ENCODE measurements at places on chromosomes 11 and 22.

- DNase-seq = no peak
Observed at GRCh38 chr11:134202661-134203060, 21.1 kb downstream of the NCAPD3 start.

DNA sequence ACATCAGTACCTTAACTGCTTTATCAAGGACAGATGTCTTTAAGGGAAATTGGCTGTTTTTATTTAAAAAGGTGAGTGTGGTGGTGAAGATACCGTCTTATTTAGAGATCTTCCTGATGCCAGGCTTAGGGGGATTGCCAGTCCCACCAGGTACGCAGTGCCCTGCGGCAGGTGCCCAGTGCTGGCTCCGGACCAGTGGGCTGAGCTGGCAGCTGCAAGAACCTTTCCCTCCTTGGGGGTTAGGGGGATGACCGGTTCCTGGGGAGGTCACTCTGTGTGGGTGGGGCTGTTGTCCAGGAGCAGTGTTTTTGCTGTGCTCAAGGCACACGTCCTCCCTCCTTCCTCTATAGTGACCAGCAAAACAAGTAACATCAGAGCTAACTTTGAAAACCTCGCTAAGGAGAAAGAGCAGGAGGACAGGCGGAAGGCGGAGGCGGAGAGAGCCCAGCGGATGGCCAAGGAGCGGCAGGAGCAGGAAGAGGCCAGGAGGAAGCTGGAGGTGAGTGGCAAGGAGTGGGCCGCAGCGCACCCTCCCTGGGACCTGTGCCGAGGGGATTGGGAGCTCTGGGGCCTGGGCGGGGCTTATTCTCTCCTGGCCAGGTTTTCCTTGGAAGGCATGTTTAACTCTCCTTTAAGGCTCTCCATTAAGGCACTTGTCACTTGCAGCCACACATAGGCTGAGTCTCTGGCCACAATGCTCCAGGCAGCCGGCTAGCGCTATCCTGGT, 30.5 kb downstream of the CTTN start:
- DNase-seq = no peak

- DNase-seq = no peak
Observed at GRCh38 chr11:37788141-37788877, 1190.3 kb upstream of the RAG2 start.

DNA sequence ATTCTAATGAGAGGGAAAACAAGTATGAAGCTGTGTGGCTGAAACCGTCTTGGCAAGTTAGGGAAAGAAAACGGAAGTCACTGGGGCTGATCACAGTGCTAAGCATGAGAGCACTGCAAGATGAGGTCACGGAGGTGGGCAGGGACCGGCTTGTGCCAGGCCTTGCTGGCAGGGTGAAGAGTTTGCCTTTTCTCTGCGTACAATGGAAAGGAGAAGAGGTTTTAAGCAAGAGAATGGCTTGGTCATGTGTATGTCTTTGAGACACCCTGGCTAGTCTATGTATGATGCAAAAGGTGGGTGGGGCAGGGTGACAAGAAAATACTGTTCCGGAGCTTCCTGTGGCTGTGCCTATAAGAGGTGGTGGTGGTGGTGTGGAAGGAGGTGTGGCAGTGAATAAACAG, 567.9 kb downstream of the NTM start:
- DNase-seq = no peak

DNA sequence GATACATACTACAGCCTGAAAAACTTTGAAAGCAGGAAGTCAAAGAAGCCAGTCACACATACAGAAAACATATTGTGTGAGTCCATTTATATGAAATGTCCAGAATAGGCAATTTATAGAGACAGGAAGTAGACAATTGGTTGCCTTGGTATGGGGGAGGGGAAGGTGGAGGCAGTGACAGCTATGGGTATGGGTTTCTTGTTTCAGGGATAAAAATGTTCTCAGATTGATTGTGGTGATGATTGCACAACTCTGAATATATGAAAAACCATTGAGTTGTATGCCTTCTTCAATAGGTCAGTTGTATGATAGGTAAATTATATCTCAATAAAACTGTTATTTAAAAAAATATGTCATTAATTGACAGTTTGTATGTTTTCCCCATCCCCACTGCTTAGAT, 137.6 kb downstream of the SNX19 start:
- no peak for DNase-seq

GRCh38 chr11:12017243-12017678, 8.8 kb upstream of the DKK3 start:
- DNase-seq = no peak

DNA sequence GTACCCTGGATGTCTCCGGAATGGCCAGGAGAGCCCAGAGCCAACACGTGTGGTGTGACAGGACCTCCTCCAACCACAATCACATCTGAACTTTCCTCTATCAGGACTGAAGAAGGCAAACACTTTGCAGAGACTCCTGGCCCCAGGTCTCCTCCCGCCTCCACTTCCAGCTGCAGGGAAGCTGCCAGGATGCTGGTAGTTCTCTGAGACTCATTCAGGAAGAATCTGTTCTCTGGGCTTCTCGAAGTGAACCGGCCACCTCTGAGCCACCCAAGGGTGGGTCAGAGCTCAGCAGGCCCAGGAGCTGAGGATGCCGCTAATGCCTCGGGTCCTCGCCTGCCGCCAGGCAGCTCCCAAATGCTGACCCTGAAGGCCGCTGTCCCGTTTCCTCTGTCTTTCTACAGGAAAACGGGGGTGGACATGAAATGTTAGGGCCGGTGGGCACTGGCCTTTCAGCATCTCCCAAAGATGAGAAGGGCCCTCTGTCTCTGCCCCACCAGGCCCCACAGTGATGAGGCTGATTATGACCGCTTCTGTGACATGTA, 789.9 kb downstream of the BRD1 start:
- no peak for DNase-seq

DNA sequence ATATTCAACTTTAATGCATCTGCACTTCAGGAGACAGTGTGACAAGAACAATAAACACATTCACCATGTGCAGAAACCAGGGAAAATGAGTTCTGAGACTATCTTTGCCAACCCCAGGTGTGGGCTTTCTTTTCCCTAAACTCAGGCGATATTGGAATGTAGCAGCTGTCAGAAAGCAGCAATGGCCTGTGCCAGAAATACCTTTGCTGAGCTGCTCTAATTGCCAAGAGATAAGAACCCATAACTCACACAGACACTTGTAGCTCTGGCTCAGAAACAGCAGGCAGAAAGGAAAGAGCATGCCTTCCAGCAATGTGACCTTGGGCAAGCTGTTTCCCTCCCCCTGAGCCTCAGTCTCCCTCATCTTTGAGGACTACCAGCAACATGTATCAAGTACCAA, 77.6 kb downstream of the PLEKHA7 start:
- DNase-seq = no peak

GRCh38 chr11:80595011-80595410, 1154.2 kb upstream of the TENM4 start:
- DNase-seq = no peak
